Suppressor macrophage treated with lipopolysaccharide for 1 hour (primary cell): ENCODE measurements at places on chromosomes 2 and 18.

GRCh38 chr2:88733155-88733902, 41.9 kb downstream of the RPIA start:
- DNase-seq = no peak

- DNase-seq = no peak
These were observed 493.9 kb upstream of the PIK3C3 start for GRCh38 chr18:41461114-41461513.

DNA sequence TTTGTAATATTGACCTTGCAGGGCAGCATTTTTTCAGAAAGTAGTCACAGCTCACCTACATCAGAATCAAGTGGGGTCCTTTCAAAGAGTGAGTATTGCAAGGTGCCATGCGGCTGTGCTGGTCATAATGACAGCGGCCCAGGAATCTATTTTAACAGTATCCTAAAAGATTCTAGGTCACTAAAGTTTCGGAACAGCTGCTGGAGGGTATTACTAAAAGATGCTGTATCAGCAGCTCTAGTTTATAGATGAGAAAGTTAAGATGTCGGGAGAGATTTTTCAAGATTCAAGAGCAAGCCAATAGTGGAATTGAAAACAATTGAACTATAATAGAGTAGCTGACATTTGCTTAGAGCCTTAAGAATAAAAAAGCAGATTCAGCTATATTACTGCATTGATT, 336.0 kb downstream of the SLC8A1 start:
- no peak for DNase-seq

DNA sequence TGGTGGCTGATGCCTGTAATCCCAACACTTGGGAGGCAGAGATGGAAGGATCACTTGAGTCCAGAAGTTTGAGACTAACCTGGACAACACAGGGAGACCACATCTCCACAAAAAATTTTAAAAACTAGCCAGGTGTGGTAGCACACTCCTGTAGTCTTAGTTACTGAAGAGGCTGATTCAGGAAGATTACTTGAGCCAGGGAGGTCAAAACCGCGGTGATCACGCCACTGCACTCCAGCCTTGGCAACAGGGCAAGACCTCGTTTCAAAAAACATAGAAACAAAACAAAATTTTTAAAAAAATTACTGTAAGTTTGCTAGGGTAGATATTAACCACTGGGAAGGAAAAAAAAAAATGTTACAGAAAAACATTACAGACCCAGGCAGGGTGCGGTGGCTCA, 5.8 kb downstream of the ATL2 start:
- DNase-seq = no peak

- no peak for DNase-seq
These were observed 164.6 kb downstream of the TMEM247 start for GRCh38 chr2:46643951-46644350.

GRCh38 chr18:3611313-3612090, 161.5 kb downstream of the TGIF1 start:
- no peak for DNase-seq

DNA sequence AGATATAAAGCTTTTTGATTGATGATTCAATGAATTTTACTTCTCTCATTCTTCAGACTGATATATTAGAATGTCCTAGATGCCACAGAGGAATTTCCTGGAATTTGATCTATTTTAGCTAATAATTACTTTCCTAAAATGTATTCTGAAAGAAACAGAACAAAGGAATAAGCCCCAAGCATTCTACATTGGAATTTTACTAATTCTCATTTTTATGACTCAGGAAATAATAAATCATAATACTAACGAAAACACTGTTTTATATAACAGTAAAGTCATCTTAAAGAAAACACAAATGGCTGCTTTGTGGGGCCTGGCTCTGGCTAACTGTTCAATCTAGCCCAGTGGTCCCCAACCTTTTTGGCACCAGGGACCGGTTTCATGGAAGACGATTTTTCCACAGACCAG, 68.6 kb upstream of the LPIN2 start:
- DNase-seq = no peak

- DNase-seq = no peak
These were observed 270.7 kb downstream of the ALK start for GRCh38 chr2:29650631-29651097.

- DNase-seq = no peak
These were observed 218.2 kb downstream of the ARL4C start for GRCh38 chr2:234278556-234279255.

DNA sequence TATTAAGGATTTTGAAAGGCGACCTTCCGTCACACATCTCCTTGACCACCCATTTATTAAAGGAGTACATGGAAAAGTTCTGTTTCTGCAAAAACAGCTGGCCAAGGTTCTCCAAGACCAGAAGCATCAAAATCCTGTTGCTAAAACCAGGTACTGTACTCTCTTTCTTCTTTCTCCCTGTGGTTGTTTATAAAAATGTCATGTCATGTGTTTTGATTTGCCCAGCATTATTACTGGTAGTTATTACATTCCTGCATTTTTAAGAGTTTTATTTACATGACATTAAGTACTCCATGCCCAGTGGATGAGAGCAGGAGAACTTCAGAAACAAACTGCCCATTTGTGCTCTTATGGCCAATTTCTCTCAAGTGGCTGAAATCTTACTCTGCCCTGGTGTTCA, 191.3 kb downstream of the MYO3B start:
- DNase-seq = no peak

DNA sequence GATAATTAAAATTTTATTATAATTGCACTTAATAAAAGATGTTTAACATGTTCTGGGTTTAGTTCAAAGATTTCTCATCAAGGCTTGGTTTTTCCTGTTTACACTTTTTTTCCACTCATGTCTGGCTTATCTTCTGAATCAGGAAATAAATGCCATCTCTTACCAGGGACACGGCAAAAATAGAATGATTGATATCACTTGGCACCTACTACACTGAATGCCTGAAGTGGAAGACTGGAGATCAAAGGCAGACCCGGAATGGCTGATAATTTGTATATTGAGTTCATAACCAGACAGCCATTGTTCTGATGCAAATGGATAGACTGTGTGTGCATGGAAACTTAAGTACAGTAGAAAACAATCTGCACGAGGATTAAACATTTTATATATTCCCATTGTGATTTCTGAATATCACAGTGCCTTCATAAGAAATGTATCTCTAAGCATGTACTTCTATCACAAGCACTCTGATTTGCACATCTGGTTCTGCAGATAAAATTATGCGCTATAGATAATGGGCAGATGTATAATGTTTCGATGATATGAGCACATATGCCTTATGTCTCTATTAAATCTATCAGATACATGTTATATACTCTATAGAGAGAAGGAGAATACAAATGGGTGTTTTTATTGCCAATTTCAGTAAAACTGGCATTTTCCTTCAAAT, 304.8 kb downstream of the RND3 start:
- no peak for DNase-seq

DNA sequence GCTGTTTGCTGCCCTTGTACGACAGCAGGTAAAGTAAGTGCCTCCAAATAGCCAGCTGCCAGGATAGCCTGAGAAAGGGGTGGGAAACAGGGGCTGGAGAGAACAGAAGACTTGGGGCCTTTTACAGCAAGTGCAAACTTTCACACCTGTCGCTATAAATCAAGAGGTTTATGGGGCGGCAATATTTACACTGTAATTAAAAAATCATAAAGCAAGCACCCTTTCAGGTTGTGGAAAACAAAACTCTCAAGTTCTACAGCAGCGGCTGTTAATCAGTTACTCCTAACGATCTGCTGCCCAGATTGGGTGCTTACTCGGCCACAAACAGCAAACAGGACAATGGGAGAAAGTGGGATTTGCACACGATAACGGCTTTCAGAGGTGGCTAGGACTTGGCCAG, 359.5 kb upstream of the ETAA1 start:
- no peak for DNase-seq

GRCh38 chr18:13562494-13563029, 163.8 kb downstream of the FAM210A start:
- peak; percentile 98 for DNase-seq

DNA sequence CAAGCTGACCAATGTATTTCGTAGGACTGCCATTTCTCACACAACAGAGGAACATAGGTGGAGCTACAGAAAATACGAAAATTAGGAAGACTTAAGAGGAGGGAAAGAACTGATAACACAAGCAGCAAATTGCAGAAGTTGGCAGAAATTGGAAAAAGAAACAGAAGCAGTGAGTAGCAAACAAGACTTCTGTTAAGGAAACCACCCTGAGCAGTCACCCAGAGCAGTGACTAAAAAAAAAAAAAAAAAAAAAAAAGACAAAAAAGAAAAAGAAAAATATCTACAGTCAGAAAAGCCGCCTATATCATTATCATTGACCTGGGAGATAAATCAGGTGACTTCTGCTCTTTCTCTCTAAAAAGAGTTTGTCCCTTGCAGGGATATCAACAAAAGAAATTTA, 21.4 kb downstream of the STK17B start:
- DNase-seq = peak; percentile 88

- no peak for DNase-seq
These were observed 842.4 kb downstream of the TDRD15 start for GRCh38 chr2:21966139-21966538.

DNA sequence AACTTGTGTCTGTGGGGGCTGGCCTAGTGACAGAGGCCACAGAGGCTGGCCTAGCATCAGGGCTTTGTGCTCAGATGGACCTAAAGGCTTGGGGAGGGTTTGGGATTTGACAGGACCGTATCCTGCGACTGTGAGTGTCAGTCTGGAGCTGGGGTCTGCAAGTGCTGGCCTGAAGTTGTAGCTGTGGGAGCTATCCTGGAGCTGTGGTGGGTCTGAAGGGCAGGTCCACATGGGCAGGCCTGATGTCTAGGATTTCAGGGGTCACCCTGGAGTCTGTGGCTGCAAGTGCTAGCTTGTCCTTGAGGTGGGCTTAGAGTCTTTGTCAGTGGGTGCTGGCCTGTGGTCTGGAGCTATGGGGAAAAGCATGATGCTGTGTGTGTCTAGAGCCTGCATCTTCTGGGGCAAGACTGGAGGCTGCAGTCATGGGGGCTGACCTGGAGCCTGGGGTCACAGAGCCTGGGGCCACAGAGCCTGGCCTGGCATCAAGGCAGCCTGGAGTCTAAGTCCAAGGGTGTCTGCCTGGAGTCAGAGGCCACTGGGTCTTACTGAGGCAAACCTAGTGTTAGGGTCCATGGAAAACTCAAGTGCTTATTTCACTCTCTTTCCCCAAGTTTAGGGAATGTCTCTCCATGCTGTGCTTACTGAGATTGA, 3.6 kb downstream of the REG3A start:
- DNase-seq = no peak

DNA sequence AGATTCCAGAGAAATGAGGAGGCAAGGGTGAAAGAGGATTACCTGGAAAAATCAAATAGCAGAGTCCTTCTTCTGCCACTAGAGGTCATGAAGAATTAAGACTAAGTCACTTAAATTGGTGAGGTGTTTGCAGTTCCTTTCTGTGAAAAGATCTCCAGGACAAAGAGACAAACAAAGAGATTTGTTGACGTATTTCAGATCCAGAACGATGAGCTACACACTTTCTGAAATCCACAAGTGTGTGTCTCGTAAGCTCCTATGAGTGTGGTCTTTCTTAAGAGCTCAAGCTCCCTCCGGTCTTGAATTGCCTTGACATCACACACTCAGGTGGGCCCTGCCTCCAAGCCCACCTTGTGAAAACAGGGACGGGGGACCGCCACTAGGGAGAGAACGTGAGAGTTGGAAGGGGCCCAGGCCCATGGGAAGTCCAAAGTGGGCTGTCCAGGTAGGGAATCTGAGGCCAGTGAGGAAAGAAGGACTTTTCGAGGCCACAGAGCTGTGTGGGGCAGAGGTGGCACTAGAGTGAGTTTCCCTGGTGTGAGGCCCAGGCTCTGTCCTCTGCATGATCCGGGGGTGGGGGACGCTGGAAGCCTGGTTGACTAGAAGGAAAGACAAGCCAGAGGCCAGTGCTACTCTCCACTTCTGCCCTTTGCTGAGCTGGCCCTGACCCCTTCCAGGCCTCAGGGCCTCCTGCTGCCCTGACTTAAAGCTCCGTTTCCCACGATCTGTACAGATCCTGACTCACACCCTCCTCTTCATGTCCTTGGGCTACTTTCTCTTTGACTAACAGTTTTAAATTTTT, 168.1 kb upstream of the NCK2 start:
- DNase-seq = peak; percentile 15

GRCh38 chr2:112683550-112684414, 37.0 kb upstream of the NT5DC4 start:
- no peak for DNase-seq

DNA sequence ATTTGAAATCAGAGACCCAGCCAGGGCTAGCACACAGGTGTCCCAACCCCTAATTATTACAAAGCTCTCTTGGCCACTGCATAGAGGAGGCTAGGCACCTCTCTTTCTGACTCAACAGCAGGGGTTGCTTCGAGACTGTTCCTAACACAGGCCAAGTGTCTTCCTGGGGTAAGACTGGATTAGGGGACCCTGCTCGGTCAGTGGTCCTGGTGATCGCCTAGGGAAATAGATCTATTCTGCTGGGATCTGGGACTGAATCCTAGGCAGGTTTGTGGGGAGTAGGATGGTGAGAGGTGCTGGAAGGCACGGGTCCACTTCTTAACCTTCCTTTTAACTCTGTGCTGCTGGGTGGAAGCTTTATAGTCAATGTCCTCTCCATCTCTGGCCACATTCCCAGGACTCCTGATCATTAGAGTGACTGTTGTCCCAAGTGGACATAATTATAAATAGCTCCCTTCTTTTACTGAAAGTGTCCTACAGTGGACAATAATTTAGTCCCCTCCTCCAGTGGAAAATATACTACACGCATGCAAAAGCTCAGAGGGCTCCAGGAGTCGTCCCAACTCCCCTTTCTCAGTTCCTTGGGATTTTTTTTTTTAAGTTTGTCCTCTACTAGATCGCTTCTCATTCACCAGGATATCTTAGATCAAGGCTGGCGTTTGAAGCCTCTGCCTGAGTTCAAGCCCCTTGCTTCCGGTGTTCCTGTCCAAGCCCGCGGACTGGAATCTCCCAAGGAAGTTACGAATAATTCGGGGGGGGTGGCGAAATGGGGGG, 1.3 kb upstream of the TRIB2 start:
- no peak for DNase-seq

DNA sequence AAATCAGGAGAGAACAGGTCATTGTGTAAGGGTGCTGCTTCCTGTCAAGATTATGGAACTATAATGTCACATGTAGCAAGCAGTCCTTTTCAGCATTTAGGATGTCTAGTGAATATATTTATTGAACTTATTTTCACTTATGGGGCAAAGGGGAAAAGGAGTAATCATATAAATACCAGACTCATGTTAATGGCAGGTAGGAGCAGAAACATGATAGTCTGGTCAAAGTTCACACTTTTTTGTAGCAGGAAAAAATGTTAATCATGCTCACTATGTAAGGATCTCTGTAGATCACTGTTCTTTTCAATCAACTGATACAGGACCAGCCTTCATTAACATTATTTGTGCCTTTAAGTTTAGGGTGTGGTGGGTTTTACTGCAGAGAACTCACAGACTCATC, 219.0 kb downstream of the STK39 start:
- DNase-seq = no peak

GRCh38 chr2:225600444-225600843, 200.9 kb downstream of the NYAP2 start:
- DNase-seq = no peak

GRCh38 chr18:9108911-9109310, 6.4 kb downstream of the NDUFV2 start:
- no peak for DNase-seq

DNA sequence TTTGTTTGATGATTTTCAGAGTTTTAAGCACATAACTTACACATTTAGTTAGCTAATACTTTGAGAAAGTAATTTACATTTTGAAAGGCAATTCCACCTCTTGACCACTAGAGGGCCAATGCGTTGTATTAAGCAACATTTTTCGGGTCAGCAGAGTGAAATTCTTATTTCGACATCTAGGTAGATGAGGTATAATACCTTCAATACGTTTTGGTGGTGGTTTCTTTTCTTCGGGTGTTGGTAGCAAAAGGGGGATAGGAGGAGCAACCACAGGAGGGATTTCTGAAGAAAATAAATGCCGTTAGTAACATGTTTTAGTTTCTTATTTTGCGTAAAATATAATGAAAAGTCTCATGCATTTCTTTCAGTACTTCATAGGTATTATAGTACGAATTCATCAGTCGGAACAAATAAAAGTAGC, 106.3 kb downstream of the TTN start:
- peak; percentile 42 for DNase-seq
